ENCODE measurements at places on chromosomes 3 and 15.
A peak's percentile ranks its signal among the peaks of the same experiment; 100 is the strongest.

DNA sequence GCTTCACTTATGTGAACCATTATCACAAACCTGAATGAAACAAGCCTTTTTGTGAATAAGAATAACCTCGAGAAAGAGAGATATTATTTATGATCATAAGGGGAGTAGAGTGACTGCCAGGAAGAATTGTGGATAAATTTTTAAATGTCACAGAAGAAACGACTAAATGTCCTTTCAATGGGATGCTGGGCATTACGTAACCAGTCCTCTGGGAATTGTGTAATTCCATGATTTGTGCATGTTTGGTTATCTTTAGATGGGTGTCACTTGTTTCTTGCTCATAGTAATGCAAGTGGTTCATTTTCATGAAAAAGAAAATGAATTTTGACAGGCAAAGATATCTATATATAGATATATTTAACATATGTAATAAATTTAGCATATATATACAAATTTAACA lies 379.5 kb upstream of the AGTR1 start:
- no peak for DNase-seq

- no peak for DNase-seq
These were observed 297.2 kb downstream of the CADM2 start for GRCh38 chr3:85255949-85256348.

GRCh38 chr3:147615035-147615434 lies 205.9 kb downstream of the ZIC1 start:
- DNase-seq = no peak

DNA sequence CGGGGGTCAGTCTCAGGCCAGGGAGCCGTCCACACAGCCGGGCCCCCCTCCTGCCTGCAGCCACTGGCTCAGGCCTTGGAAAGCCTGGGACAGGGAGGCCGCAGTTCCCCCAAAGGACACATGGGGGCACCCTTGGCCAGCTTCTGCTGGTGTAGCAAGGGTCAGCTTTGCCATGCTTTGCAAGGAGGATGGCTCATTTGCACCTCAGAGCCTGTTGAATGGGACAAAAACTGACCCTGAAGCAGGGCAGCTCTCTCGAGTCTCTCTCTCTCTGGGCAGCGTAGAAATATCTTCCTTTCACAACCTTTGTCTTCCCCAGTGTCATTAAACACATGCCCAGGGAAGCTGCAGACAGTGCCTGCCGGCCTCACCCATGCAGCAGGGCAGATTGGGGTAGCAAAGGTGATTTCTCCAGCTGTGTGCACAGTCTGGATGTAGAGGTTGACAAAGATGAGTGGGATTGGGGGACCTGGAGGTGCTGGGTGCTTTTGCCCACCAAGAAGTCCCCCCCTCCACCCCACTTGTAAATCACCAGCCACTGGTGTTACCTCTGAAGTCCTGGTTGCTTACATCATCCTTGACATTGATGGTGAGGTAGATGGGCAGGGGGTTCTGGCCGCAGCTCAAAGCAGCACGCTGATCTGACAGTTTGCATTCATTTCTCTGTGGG lies 17.4 kb upstream of the EHD4 start:
- peak; percentile 74 for DNase-seq
